ENCODE measurements at places on chromosomes 6 and 20. TPM values are rescaled to one million over a fixed set of nuclear protein-coding genes. Genes with fewer than 3 reads are reported as not detected.

GRCh38 chr6:30782425-30783014, 38.2 kb upstream of the IER3 start:
- no peak for DNase-seq

DNA sequence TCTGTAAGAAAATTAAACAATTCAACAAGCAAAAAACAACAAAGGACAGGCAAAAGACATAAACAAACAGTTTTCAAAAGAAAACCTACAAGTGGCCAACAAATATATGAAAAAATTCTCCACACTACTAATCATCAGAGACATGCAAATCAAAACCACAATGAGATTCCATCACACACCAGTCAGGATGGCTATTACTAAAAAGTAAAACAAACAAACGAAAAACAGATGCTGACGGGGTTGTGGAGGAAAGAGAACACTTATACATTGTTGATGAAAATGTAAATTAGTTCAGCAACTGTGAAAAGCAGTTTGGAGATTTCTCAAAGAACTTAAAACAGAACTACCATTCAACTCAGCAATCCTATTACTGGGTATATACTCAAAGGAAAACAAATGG, 537.6 kb downstream of the HDGFL1 start:
- no peak for DNase-seq

- DNase-seq, result peak; percentile 65
Measured at GRCh38 chr6:144008120-144008811, at the start of gene PLAGL1. TSS of gene PLAGL1 (minus strand) at chr6:144008259. CDS start at chr6:143948136, 60,123 bp downstream.

- no peak for DNase-seq
Measured at GRCh38 chr6:6872459-6873344, 235.1 kb upstream of the RREB1 start.

The DLL1 gene
- 59.5 TPM for total RNA-seq

DNA sequence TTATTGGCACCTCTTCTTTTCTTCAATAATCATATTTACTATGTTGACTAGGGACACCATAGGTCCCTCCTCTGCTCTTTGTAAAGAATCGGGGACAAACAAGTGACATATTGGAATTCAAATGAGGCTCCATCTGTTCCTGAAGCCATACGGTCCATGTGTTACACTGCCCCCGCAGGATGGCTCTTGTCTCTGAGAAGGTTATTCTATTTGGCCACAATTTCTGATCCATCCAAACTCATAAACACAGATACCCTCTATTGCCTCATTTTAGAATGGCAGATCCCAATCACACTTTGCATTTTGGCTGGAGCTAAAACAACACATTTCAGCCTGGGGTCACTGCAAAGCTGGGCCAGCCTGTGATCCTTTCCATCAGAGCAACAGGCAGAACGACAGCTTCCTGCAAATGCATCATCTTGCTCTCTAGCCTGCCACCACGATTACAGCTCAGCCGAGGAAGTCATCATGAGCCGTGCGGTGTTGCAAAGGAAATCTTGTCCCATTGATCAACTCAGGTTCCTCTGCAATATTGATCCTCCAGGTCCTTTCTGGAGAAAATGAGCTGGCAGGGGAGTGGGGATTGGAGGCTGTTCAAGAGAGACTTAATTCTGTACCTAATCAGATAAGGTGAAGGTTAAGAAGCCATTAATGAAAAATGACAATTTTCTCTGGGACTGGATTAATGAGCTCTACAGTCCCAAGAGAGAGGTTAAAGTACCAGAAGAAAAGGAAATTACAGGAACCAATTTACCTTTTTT, 73.1 kb downstream of the AGPAT4 start:
- no peak for DNase-seq

DNA sequence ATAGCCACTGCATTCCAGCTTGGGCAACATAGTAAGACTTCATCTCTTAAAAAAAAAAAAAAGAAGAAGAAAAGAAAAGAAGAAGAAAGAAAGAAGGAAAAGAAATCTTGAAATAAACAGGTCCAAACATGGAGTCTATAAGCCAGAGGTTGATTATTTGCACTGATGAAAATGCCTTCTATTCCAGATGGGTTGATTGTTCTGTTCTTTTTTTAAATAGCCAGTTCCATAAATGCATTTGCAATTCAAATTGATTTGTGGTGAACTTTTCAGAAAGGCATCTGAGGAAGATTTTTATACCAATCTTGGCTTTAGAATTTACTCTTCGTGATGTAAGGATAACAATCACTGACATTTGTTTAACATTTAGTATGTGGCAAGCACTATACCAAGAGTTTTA, 243.8 kb upstream of the PLN start:
- no peak for DNase-seq

The ZNF311 gene
- 1.6 TPM for total RNA-seq

The MRAP2 gene
- total RNA-seq, result 5.1 TPM

The CHD6 gene
- 71.8 TPM for total RNA-seq

DNA sequence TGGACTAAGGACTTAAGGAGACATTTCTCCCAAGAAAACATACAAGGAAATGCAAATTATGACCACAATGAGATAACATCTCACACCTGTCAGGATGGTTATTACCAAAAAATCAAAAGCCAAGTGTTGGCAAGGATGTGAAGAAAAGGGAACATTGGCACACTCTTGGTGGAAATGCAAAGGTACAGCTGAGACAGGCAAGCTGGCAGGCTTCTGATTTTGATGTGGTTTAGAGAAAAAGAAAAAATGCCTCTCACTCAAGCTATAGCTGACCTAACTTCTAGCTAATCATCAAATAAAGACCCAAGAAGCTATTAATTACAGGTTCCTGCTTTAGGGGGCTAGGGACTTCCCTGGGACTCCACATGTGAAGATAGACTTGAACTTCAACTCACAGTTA, 139.8 kb downstream of the THEMIS start:
- no peak for DNase-seq

The TULP4 gene
- total RNA-seq, result 117 TPM

- no peak for DNase-seq
Measured at GRCh38 chr6:138817799-138818198, 21.9 kb downstream of the ECT2L start.

GRCh38 chr6:121630716-121631115, 195.3 kb downstream of the GJA1 start:
- DNase-seq, result no peak

The THBS2 gene
- total RNA-seq, result 0.23 TPM

GRCh38 chr20:41393705-41394066, 27.1 kb upstream of the EMILIN3 start:
- DNase-seq, result no peak

The FILIP1 gene
- 32.0 TPM for total RNA-seq

DNA sequence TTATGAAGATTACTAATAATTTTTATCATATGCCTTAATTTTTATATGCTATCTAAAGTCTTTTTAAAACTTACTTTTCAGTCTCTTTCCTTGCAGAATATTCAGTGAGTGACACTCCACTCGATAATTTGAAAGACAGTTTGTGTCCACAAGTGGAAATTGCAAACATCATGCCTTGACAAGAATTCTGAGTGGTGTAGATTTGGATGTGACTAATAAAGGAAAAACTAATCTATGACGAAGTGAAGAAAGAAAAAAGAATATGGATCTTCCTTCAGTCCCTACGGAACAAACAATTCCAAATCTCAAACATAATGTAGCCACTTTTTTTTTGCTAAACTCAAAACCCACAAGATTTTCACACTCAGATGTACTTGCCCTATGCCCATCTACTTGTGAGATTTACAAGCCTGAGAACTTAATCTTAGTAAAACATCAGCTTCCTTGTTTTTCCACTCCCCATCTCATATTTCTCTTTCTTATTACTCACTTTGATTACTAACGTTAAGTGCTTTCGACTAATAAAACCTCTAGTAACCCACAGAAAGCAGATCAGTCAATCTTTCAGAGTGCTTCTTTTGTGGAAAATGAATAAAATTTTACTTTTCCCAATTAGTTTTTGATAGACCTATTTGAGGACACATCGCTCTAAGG, 1155.8 kb downstream of the GRIK2 start:
- no peak for DNase-seq

GRCh38 chr6:96470296-96470695, 51.3 kb upstream of the UFL1 start:
- no peak for DNase-seq

- no peak for DNase-seq
Measured at GRCh38 chr20:23347791-23348190, 2.8 kb upstream of the NXT1 start.

- DNase-seq, result no peak
Measured at GRCh38 chr6:34044945-34045595, 100.8 kb downstream of the GRM4 start.

- DNase-seq, result peak; percentile 52
Measured at GRCh38 chr20:57509665-57510237, 15.2 kb downstream of the CTCFL start.

The TFAP2A gene
- total RNA-seq, result 0.31 TPM

GRCh38 chr20:5642155-5642981, 107.8 kb upstream of the SHLD1 start:
- DNase-seq, result no peak

The FABP7 gene
- 3.6 TPM for total RNA-seq

DNA sequence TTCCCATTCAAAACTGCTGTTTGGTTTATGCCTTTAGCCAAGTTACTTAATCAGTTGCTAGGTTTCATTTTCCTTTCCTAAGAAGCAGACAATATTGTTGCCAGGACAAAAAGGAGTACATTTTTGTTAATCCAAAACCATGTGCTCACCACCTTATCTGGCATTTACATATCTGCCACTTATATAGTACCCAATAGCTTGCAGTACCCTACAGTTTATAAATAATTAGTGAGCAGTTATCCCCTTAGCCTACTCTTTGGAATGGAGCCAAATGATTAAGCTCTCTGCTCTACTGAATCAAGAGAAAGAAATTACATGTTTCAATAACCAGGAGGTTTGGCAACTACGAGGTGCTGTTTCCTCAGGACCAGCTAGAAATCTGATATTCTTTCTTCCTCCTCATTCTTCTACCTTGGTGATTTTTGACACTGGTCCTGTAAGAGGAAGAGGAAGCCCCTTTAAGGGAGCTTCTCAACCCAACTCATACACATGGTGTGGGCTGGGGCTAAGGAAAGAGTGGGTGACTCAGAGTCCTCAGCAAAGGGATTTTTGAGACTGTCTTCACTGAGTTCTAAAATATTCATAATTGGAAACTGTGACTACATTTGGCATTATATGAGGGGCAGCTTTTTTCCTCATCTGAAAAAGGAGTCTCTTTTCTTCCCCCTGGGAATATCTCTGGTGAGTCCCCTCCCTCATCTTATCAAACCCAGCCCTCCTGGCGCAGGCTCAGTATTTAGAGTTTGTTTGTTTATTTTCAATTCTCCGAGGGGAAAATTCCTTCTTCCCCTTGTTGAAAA, 1.5 kb downstream of the ZNFX1 start:
- no peak for DNase-seq

DNA sequence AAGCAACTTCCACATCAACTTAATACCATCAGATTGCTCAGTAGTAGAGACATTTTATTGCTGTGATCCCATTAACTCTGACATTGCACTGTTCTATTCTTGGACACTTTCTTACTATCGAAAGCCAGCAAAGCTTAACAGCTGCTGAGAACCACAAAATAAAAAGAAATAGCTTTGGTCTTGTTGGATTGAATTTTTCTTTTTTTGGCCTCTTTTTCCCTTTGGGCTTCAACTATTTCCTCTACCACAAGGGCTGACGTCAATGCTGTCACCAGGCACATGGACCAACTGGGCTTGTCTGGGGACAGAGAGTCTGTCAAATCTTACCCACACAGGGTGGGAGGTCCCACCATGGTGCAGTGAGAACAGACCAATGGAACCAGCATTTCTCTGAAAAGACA, 63.4 kb upstream of the ENPP5 start:
- no peak for DNase-seq

DNA sequence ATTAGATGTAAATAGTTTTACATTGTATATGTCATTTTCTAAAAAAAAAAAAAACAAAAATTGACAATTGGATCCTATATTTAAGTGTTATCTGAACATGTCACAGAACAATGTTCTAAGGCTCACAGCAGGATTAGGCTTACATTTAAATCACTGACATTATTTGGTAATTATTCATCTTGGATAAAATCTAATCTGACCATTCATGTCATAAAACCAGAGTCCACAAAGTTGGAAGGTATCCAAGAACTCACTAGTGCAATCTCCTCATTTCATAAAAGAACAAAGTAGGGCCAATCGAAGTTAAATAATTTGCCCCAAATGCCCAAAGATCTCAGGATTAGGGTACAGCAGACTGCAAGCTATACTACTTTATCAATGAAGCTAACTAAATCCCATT, 73.0 kb downstream of the PDSS2 start:
- DNase-seq, result no peak

- DNase-seq, result no peak
Measured at GRCh38 chr6:142700032-142700431, 244.9 kb downstream of the HIVEP2 start.

- DNase-seq, result no peak
Measured at GRCh38 chr6:56772737-56773184, 130.1 kb upstream of the DST start.

GRCh38 chr20:36585410-36586125, 12.2 kb downstream of the TGIF2 start:
- no peak for DNase-seq

The SIRPB2 gene
- total RNA-seq, result 41.5 TPM

- DNase-seq, result no peak
Measured at GRCh38 chr6:105111105-105111504, 68.7 kb downstream of the POPDC3 start.

- DNase-seq, result no peak
Measured at GRCh38 chr6:32816746-32817204, at the start of gene HLA-DOB. TSS of gene HLA-DOB (minus strand) at chr6:32817002. CDS start at chr6:32816951, 51 bp downstream.

The GUCA1A gene
- 0.62 TPM for total RNA-seq

DNA sequence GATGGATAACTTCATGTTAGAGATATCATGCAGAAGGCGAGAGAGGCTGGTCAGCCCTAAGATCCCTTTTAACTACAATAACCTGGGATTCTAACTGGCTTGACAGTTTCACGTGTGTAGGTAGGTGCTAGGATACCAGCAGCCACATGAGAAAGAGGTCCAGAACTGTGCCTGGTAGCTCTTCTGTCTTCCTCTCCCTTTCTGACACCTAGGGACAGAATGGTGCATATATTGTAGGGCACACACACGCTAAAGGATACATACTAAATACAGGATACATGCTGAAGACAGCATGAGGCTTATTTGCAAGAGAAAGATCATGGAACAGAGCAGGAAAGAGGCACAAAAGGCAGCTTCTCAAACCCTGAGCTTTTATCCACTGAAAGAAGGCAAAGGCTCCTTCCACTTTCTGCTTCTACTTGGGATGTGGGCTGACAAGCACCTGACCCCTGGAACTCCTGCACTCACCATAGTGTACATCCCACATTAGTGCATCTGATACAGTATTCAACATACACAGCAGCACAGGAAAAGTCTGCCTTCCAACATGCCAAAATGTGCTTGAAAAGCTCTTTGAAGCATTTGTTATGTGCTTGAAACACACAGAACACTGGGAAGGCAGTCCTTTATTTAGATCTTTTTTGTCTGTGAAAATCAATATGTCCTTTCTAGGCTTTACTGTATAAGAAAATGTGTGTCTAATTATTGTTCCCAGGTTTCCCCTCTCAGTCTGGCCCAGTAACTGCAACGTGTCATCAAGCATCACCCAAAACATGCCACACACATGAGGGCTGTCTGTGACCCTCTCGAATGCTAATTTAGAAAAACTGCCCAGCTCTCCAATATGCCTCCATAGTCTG, 3.2 kb downstream of the SLC22A23 start:
- no peak for DNase-seq
